ENCODE measurements at places on chromosomes 11 and 22. TPM values are rescaled to one million over a fixed set of nuclear protein-coding genes. Genes with fewer than 3 reads are reported as not detected.

- DNase-seq: peak; percentile 98
These were observed at the start of gene HINFP for GRCh38 chr11:119121008-119121810. HINFP (plus strand) TSS chr11:119121580; CDS start chr11:119126945, 5,365 bp downstream.

DNA sequence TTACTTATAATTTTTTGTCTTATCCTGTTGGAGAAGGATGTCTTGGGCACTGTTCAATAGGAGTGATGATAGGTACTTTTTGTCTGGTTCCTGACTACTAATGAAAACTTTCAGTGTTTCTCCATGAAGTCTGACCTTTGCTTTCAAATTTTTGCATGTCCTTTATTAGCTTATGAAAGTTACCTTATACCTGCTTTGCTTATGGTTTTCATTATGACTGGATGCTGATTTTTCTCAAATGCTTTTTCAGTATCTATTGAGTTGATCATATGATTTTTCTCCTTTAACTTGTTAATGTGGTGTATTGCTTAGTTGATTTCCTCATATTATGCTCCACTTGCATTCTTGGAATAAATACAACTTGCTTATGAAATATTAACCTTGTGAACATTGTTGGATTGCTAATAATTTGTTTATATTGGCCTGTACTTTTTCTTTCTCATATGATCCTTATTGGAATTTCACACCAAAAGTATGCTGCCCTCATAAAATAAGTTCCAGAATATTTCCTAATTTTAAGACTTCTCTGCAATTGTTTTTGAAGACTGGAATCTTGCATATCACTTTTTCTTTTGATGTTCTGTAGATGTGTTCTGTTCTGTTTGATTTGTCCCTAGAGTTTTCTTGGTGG is 85.0 kb upstream of the SC5D start:
- no peak for DNase-seq

DNA sequence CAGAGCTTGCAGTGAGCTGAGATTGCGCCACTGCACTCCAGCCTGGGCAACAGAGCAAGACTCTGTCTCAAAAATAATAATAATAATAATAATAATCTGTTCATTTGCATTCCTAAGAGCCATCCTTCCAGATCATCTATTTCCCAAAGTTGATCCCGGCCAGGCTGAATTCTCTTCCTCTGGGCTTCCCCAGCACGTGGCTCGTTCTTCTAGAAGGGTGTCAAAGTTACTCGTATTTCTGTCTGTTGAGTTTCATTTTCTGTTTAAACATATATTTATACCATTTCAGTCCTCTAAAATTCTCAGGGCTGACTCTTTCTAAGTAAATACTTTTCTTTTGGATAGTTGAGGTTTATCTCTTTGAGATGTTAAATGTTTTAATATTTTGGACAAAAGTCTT is 4.8 kb upstream of the JHY start:
- no peak for DNase-seq

- DNase-seq: no peak
These were observed 9.8 kb upstream of the FUT4 start for GRCh38 chr11:94533696-94534630.

- DNase-seq: no peak
These were observed 1.2 kb downstream of the KCNJ11 start for GRCh38 chr11:17387254-17387653.

Gene CD82
- total RNA-seq: 10.3 TPM

Gene OR6T1
- total RNA-seq: not detected

Gene TRIM6
- 11.8 TPM for total RNA-seq

Measured in neural crest cell (in vitro differentiated cells).